Activated T-cell treated with anti-CD3 and anti-CD28 coated beads for 4 hours (primary cell): ENCODE measurements at places on chromosomes 4 and X.

DNA sequence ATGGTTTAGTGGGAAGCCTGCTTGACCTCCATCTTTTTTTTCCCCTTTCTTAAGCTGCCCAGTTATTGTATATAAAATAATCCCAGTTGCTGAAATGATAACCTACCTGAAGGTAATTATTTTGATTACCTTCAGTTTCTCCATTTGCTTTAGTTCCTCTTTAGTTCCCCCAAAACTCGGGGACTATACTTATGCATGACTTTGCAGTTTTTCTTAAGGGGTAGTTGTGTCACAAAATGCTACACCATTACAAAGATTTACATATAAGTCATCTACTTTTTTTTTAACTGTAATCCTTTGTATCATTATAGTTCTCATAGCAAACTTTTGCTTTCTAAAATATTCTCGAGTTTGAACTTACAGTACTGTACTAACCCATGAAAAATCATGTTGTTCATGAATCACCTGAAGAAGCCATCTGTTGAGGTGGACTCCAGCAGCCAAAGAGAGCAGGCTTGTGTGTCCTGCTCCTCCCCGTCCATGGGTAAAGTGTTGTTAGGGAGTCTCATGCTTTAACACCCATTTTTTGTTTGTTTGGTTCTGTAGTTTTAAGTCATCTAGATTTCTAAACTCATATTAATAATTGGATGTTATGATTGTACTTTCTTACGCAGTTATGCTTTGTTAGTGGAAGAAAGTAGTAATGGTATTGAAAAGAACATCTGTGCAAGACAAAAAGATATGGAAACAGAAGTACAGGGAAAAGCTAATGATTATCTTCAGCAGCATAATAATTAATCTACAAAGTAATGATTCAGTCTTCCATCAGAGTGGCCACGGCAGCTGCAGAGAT is 34.6 kb downstream of the HADH start:
- DNase-seq = no peak

GRCh38 chr4:37001688-37002436 is 242.7 kb upstream of the NWD2 start:
- DNase-seq = no peak

- no peak for DNase-seq
Observed at GRCh38 chr4:56040842-56041241, 92.1 kb downstream of the CEP135 start.

DNA sequence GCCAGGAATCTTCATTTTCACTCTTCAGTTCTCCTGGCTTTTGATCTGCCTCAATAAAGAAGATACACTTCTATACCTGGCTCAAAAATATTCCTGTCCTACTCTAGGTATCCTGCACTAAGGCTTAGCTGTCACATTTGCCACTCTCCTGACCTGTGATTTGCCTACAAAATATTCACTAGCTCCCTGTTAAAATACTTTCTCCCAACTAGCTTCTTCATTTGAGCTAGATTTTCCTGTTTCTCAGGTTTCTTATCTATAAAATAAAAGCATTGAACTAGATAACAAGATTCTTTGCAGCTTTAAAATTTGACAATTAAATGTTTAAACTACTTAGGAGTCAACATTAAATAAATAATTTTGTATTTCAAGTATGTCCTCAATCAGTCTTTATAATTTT is 53.2 kb downstream of the CHIC2 start:
- DNase-seq = no peak

- DNase-seq = no peak
Observed at GRCh38 chr4:142142366-142143054, 506.1 kb downstream of the IL15 start.

- DNase-seq = no peak
Observed at GRCh38 chr4:147044241-147044640, 98.6 kb upstream of the TTC29 start.

GRCh38 chr4:150336676-150337412 is 245.1 kb upstream of the MAB21L2 start:
- no peak for DNase-seq

DNA sequence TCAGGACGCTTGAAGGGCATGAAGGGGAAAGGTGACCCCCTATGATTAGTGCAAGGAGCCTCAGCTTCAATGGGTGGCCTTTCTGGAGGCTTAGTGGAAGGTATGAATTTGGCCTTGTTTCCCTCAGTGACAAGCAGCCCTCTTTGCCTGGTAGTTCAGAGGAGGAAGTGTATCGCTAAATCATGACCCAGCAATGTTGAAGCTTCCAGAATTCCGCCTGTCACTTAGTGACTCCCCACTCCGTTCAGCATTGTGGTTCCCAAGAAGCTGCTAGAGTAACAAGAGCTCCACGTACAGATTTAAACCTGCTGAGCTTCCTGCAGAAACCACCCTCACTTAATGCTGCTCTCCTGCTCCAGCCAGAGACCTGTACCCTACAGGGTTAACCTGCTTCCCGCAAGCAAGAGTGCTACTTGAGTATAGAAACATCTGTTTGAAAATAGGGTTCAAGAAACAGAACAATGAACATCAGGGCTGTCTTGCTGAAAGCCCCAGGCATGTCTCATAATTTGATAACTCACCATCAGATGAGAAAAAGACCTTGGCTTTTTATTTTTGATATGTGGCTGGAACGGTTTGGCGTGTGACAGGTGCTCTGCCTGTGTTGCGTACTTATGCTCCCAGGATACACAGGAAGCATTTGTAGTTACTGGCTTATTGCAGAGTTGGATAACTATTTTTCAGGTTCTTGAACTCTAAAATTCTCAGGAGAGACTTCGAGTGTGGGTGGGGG is 105.2 kb downstream of the UCHL1 start:
- DNase-seq = no peak

GRCh38 chr4:47915378-47915777 is 995 bp upstream of the NFXL1 start:
- DNase-seq = no peak
